ENCODE measurements at places on chromosomes 6 and 20.

GRCh38 chr6:139392794-139393193 is 18.3 kb upstream of the CITED2 start:
- DNase-seq: no peak

GRCh38 chr20:36856195-36856594 is 19.7 kb upstream of the TLDC2 start:
- no peak for DNase-seq

DNA sequence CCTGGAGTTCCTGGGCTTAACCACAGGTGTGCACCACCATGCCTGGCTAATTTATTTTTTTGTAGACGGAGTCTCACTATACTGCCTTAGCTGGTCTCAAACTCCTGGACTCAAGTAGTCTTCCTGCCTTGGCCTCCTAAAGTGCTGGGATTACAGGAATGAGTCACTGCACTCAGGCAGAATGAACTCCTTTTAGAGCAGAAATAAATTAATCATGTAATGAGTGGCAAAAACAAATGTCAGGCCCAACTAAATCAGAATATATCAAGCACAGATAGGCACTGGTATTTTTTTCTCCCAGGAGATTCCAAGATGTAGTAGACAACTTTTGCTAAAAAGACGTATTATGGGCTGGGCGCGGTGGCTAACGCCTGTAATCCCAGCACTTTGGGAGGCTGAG is 2.6 kb downstream of the RPS10 start:
- no peak for DNase-seq

DNA sequence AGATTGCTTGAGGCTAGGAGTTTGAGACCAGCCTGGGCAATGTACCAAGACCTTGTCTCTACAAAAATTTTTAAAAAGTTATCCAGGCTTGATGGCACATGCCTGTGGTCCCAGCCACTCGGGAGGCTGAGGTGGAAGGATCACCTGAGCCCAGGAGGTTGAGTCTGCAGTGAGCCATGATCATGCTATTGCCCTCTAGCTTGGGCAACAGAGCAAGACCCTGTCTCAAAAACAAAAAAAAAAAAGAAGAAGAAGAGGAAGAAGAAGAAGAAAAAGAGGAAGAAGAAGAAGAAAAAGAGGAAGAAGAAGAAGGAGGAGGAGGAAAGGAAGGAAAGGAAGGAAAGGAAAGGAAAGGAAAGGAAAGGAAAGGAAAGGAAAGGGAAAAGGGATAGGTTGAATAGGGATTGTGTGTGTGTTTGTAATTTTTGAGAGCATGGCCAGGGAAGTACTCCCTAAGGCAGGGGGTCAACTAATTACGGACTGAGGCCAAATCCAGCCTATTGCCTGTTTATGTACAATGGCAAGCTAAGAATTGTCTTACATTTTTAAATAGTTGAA is 43.0 kb upstream of the ZNF217 start:
- DNase-seq: no peak

DNA sequence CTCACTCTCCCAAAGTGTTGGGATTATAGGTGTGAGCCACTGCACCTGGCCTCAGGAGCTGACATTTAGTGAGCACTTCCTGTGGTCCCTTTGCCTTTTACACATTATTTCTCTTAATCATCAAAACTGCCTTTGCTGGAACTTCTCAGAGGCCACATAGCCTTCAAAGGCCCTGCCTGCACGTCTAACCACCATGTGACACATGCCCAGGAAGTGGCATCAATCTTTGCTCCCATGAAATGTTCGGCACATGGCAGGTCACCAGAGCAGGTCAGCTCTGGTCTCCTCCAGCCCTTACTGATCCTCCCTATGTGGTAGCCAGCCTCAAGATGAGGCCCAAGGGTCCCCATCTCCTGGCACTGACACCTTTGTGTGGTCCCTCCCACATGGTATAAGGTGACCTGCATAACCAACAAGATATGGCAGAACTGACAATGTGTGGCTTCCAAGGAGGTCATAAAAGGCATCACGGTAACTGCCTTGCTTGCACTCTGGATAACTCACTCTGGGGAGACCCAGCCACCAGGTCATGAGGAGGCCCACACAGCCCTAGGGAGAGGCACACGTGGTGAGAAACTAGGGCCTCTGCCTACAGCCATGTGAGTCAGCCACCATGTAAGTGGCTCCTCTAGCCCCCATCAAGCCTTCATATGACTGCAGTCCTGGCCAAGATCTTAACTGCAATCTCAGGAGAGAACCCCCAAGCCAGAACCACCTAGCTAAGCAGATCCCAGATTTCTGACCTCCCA is 28.8 kb upstream of the HMGA1 start:
- no peak for DNase-seq

Measured in thymus (tissue), 14 donors.